ENCODE measurements at places on chromosomes 16 and 17. TPM values are rescaled to one million over a fixed set of nuclear protein-coding genes. Genes with fewer than 3 reads are reported as not detected.

- DNase-seq, result peak; percentile 17
- peaks cover 64% of the 10 kb centered on the region for H3K4me1 ChIP-seq
- H3K27me3 ChIP-seq, result no peaks in the 10 kb centered on the region
- H3K4me3 ChIP-seq, result no peak overlapping the region
Observed at GRCh38 chr16:57264950-57265371, 19.5 kb downstream of the PLLP start.

GRCh38 chr16:80158766-80159165 lies 382.0 kb upstream of the DYNLRB2 start:
- H3K27me3 ChIP-seq, result no peaks in the 10 kb centered on the region
- no peak for DNase-seq
- no peak overlapping the region for H3K4me3 ChIP-seq
- H3K36me3 ChIP-seq, result no peaks in the 10 kb centered on the region
- H3K4me1 ChIP-seq, result no peaks in the 10 kb centered on the region

GRCh38 chr16:47278306-47278970 lies 134.7 kb upstream of the NETO2 start:
- DNase-seq, result no peak
- no peak overlapping the region for H3K4me3 ChIP-seq
- no peaks in the 10 kb centered on the region for H3K27me3 ChIP-seq
- H3K4me1 ChIP-seq, result no peaks in the 10 kb centered on the region
- H3K36me3 ChIP-seq, result no peaks in the 10 kb centered on the region

GRCh38 chr16:73171901-73172240 lies 123.9 kb upstream of the ZFHX3 start:
- no peaks in the 10 kb centered on the region for H3K27me3 ChIP-seq
- H3K4me3 ChIP-seq, result no peak overlapping the region
- no peaks in the 10 kb centered on the region for H3K36me3 ChIP-seq
- DNase-seq, result no peak
- no peaks in the 10 kb centered on the region for H3K4me1 ChIP-seq
- H3K27ac ChIP-seq, result no peak overlapping the region

DNA sequence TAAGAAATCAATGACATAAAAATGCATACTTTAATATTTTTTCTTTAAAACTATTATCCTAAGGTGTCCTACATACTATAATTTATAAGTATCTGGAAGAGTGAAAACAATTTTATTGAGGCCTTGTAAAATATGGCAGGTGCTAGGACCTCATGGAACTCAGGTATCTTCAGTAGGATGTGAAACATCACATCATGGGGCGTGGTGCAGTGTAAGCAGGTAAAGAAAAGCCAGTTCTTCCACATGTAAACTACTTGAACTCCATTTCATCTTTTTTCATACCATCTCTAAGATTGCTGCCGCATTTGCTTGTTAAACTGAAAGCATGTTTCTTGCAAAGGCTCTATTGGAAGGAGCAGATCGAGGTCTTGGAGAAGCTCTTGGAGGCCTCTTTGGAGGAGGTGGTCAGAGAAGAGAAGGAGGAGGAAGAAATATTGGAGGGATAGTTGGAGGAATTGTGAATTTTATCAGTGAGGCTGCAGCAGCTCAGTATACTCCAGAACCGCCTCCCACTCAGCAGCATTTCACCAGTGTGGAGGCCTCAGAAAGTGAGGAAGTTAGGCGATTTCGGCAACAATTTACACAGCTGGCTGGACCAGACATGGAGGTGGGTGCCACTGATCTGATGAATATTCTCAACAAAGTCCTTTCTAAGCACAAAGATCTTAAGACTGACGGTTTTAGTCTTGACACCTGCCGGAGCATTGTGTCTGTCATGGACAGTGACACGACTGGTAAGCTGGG lies at the start of gene CAPNS2:
Gene CAPNS2, plus strand, starts transcription at position 253 of the 744 bp plus-strand sequence. Its CDS starts 73 bp downstream, at position 326.
- no peaks in the 10 kb centered on the region for H3K4me1 ChIP-seq
- H3K36me3 ChIP-seq, result no peaks in the 10 kb centered on the region
- H3K27me3 ChIP-seq, result peaks cover 5% of the 10 kb centered on the region
- no peak within 1 kb of the TSS for H3K4me3 ChIP-seq
- H3K27ac ChIP-seq, result no peak within 1 kb of the TSS

- no peaks in the 10 kb centered on the region for H3K27me3 ChIP-seq
- H3K36me3 ChIP-seq, result no peaks in the 10 kb centered on the region
- H3K4me1 ChIP-seq, result no peaks in the 10 kb centered on the region
- H3K4me3 ChIP-seq, result no peak overlapping the region
- no peak overlapping the region for H3K27ac ChIP-seq
Observed at GRCh38 chr16:7086822-7087616, 245.6 kb upstream of the RBFOX1 start.

GRCh38 chr17:31388770-31389656 lies 2.5 kb upstream of the RAB11FIP4 start:
- H3K36me3 ChIP-seq, result no peaks in the 10 kb centered on the region
- H3K27me3 ChIP-seq, result no peaks in the 10 kb centered on the region
- H3K4me1 ChIP-seq, result no peaks in the 10 kb centered on the region
- H3K27ac ChIP-seq, result no peak overlapping the region
- H3K4me3 ChIP-seq, result no peak overlapping the region

GRCh38 chr17:5788266-5788900 lies 204.1 kb upstream of the NLRP1 start:
- H3K27ac ChIP-seq, result no peak overlapping the region
- no peaks in the 10 kb centered on the region for H3K27me3 ChIP-seq
- no peaks in the 10 kb centered on the region for H3K36me3 ChIP-seq
- H3K4me3 ChIP-seq, result no peak overlapping the region

- H3K36me3 ChIP-seq, result peaks cover 30% of the 10 kb centered on the region
- H3K27me3 ChIP-seq, result no peaks in the 10 kb centered on the region
- DNase-seq, result no peak
- no peaks in the 10 kb centered on the region for H3K4me1 ChIP-seq
- H3K27ac ChIP-seq, result no peak overlapping the region
- no peak overlapping the region for H3K4me3 ChIP-seq
Observed at GRCh38 chr17:3032258-3033247, 30.9 kb downstream of the OR1D5 start.

DNA sequence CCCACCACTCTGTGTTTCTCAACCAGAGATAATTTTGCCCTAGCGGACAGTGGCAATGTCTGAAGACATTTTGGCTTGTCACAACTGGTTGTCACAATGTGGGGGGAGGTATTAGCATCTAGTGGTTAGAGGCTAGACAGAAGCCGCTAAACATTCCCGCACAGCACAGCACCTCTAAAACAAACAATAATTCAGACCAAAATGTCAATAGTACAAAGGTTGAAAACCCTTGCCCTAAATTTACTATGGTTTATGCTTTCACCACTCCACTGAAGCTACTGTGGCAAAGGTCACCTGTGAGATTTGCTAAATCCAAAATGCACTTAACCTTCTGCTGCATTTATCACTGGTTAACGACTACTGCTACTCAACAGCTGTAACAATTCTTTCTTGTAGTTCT lies 14.1 kb downstream of the NUP88 start:
- no peak overlapping the region for H3K27ac ChIP-seq
- H3K27me3 ChIP-seq, result no peaks in the 10 kb centered on the region
- DNase-seq, result no peak

- peaks cover 10% of the 10 kb centered on the region for H3K36me3 ChIP-seq
- DNase-seq, result no peak
- peak overlapping the region; percentile 76 for H3K27ac ChIP-seq
- H3K4me1 ChIP-seq, result peaks cover 43% of the 10 kb centered on the region
- H3K4me3 ChIP-seq, result peak overlapping the region; percentile 93
- H3K27me3 ChIP-seq, result no peaks in the 10 kb centered on the region
Observed at GRCh38 chr17:39925282-39926134, 1.9 kb downstream of the ORMDL3 start.

DNA sequence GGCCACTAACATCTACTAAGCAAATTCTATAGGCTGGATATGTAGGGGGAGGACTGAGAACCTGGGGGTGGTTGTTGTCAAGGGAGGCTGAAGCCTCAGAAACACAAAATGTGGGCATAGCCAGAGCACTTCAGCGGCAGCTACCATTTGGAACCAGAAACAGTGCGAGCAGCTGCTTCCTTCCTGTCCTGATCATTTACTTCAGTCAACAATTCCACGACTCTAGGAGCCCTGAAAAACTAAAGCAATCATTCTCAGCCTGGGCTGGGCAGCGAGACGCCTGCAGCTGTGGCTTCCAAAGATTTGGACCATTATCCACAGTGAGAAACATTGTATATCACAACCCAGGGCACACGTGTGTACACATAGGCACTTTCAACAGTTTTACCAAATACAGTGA lies 93.9 kb upstream of the WSCD1 start:
- H3K36me3 ChIP-seq, result no peaks in the 10 kb centered on the region
- no peak for DNase-seq
- no peak overlapping the region for H3K27ac ChIP-seq
- peaks cover 14% of the 10 kb centered on the region for H3K27me3 ChIP-seq
- no peaks in the 10 kb centered on the region for H3K4me1 ChIP-seq

DNA sequence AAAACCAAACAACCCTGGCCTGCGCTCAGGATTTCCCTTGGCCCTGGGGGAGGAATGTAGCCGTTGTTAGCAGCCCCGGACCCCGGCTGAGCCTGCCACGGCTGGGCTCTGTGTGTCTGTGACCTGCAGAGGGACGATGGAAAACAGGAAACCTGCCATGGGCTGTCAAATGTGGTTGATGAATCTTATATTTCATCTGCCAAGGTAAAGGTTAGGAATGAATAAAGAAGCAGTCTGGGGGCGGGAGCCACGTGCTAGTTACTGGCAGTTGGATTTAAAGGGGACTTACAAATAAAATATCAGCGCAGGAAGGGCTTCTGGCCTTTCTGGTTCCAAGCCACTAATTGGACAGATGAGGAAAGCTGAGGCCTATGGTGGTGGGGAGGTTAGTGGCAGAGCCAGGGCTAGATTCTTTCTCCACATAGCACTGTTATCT lies at the start of gene KRT23:
Gene KRT23, minus strand, starts transcription at position 263 of the 436 bp plus-strand sequence. CDS start 1,043 bp downstream, outside the sequence.
- no peaks in the 10 kb centered on the region for H3K36me3 ChIP-seq
- peaks cover 2% of the 10 kb centered on the region for H3K4me1 ChIP-seq
- H3K27ac ChIP-seq, result no peak within 1 kb of the TSS
- H3K4me3 ChIP-seq, result no peak within 1 kb of the TSS
- H3K27me3 ChIP-seq, result peaks cover 2% of the 10 kb centered on the region
- no peak for DNase-seq

DNA sequence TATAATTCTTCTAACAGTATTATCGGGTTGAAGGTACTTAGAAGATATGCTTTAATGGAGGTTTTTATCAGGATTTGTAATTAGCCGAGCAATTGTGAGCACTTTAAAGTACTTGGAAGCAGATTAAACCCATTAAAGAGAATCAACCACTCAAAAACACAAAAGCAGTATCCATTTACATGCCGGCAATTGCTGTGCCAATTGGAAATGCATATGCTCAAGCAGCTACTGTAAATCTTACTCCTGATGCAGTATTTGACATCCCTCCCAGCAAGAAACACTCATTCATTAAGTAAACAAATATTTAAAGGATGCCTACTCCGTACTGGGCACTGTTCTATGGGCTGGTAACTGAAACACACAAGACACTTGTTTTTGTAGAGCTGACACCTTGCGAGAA lies 11.4 kb upstream of the CCL1 start:
- no peaks in the 10 kb centered on the region for H3K36me3 ChIP-seq
- DNase-seq, result no peak
- peaks cover 3% of the 10 kb centered on the region for H3K27me3 ChIP-seq

DNA sequence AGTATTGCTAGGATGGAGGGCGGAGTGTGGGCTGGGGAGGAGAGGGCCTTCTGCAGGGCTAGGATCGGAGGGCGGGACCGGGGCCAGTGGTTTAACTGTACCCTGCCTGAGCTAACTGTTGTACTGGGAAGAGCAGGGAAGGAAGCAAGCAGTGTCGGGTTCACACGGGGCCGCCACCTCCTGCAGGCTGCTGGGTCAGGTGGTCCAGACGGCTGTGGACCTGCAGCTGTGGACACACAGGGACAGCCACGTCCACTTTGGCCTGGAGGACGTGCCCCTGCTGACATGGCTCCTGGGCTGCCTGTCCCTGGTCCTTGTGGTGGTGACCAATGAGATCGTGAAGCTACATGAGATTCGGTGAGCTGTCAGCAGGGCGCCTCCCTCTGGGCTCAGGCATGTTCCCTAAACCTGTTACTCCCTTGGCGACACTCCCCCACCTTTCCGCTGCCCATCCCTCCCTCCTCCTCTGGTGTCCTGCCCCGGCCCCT lies 16.6 kb downstream of the CASKIN2 start:
- no peak for DNase-seq
- H3K4me1 ChIP-seq, result peaks cover 16% of the 10 kb centered on the region
- H3K27ac ChIP-seq, result no peak overlapping the region
- H3K4me3 ChIP-seq, result no peak overlapping the region
- no peaks in the 10 kb centered on the region for H3K27me3 ChIP-seq

GRCh38 chr16:1776991-1777374 lies 4.0 kb upstream of the MRPS34 start:
- H3K4me3 ChIP-seq, result no peak overlapping the region
- no peaks in the 10 kb centered on the region for H3K27me3 ChIP-seq
- peaks cover 21% of the 10 kb centered on the region for H3K36me3 ChIP-seq
- no peak for DNase-seq

DNA sequence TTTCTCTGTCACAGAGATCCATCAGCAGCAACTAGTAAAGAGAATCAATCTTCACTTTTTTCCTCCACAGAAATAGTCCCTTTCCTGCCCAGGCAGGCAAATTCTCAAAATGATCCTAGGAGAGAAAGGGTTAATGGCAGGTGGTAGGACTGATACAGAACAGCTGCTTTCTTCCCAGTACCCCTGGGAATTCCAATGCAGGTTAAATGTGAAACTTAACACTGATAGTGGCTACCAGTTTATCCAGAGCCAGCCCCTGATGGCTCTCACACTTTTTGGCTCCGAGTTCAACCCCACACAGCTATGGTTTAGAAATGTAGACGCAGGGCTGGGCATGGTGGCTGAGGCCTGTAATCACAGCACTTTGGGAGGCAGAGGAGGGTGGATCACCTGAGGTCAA lies 22.2 kb downstream of the MARVELD3 start:
- H3K4me3 ChIP-seq, result no peak overlapping the region
- no peak for DNase-seq
- no peaks in the 10 kb centered on the region for H3K27me3 ChIP-seq
- H3K4me1 ChIP-seq, result no peaks in the 10 kb centered on the region
- no peak overlapping the region for H3K27ac ChIP-seq

DNA sequence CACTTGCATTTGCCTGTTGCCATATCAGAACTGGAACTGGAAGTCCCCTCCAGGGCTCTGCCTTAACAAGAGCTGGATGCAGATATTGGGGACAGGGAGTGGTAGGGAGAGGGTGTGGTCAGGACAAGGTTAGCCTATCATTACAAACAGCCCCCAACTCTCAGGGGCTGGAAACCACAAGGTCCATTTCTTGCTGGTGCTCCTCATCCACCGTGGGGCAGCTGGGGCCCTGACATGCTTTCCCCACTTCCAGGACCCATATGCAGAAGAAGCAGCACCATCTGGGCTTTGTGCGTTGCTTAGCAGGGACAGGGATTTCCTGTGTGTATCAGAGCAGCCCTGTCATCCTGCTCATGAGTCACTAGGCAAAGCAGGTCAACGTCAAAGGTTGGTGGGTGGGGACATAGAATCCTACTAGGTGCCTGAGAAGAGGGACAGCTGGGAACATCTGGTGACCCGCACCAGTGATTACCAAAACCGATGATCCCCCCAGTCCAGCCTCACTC lies 26.9 kb downstream of the RGS9 start:
- H3K4me3 ChIP-seq, result no peak overlapping the region
- H3K27me3 ChIP-seq, result no peaks in the 10 kb centered on the region
- no peaks in the 10 kb centered on the region for H3K36me3 ChIP-seq
- H3K27ac ChIP-seq, result no peak overlapping the region

The DNAH17 gene
- total RNA-seq, result 1.2 TPM

The CSF3 gene
- not detected for total RNA-seq

The FBXW10 gene
- total RNA-seq, result not detected

The CPNE7 gene
- total RNA-seq, result 3.9 TPM

The CMIP gene
- 42.6 TPM for total RNA-seq

Data from T-cell (primary cell).